ENCODE measurements at places on chromosomes 2 and 18. TPM values are rescaled to one million over a fixed set of nuclear protein-coding genes. Genes with fewer than 3 reads are reported as not detected.

Gene TPO
- total RNA-seq, result 0.12 TPM

Gene XIRP2
- total RNA-seq, result not detected

Gene BUB1
- 45.1 TPM for total RNA-seq

Gene CEP76
- total RNA-seq, result 5.6 TPM

Gene PFN4
- 1.8 TPM for total RNA-seq

Gene CPO
- total RNA-seq, result not detected

Gene PLB1
- total RNA-seq, result 2.6 TPM

Gene CPLX4
- total RNA-seq, result not detected

Gene UGT1A1
- total RNA-seq, result 0.39 TPM

Gene CHRNA1
- not detected for total RNA-seq

Gene POMC
- not detected for total RNA-seq

Gene DSG4
- not detected for total RNA-seq

Gene NT5C1B
- total RNA-seq, result not detected

Gene LRP1B
- 0.01 TPM for total RNA-seq

Gene CNDP2
- 90.2 TPM for total RNA-seq

Gene DNAH7
- 1.0 TPM for total RNA-seq

Gene COL3A1
- 0.21 TPM for total RNA-seq

Gene AQP12B
- total RNA-seq, result not detected

Gene ERMN
- total RNA-seq, result not detected

Gene MC2R
- total RNA-seq, result not detected

Gene PNPT1
- 33.8 TPM for total RNA-seq

Gene PMAIP1
- 13.7 TPM for total RNA-seq

Gene PJVK
- total RNA-seq, result 1.6 TPM

Gene CNDP1
- total RNA-seq, result not detected

Gene ANO7
- 2.1 TPM for total RNA-seq

Gene TFCP2L1
- total RNA-seq, result 24.2 TPM

Gene FSIP2
- total RNA-seq, result not detected

Gene SIX3
- total RNA-seq, result 3.3 TPM

Gene CASP8
- total RNA-seq, result 26.5 TPM

Gene TSPYL6
- not detected for total RNA-seq

Gene ABCA12
- 0.15 TPM for total RNA-seq

Gene RAB1A
- total RNA-seq, result 231 TPM

Gene CABYR
- total RNA-seq, result 16.2 TPM
